Vein endothelial cell (primary cell): ENCODE measurements at places on chromosomes 6 and 20. TPM values are rescaled to one million over a fixed set of nuclear protein-coding genes. Genes with fewer than 3 reads are reported as not detected.

Gene SLC44A4
- total RNA-seq, result under 0.01 and 0.29 TPM in 2 replicates

Gene HLA-DMA
- total RNA-seq, result 0.48 and 2.0 TPM in 2 replicates

Gene TRAPPC3L
- 0.33 TPM in 1 of 2 replicates, not detected in the other for total RNA-seq

Gene C20orf202
- total RNA-seq, result 0.33 TPM in 1 of 2 replicates, not detected in the other

Gene HMGCLL1
- total RNA-seq, result not detected in 2 replicates

Gene GPSM3
- total RNA-seq, result 9.8 and 18.0 TPM in 2 replicates

Gene RAB44
- total RNA-seq, result under 0.01 TPM in 1 of 2 replicates, not detected in the other

Gene PRR18
- total RNA-seq, result not detected in 2 replicates

Gene TCP11
- total RNA-seq, result 0.33 TPM in 1 of 2 replicates, not detected in the other

Gene TMEM217
- 15.4 and 19.7 TPM in 2 replicates for total RNA-seq

Gene SLC32A1
- not detected in 2 replicates for total RNA-seq

Gene ULBP1
- total RNA-seq, result 0.57 and 0.65 TPM in 2 replicates

Gene RFX6
- not detected in 2 replicates for total RNA-seq

Gene APOBEC2
- total RNA-seq, result not detected in 2 replicates

Gene RBM24
- total RNA-seq, result 1.3 and 4.0 TPM in 2 replicates

Gene RIN2
- 111 and 159 TPM in 2 replicates for total RNA-seq

Gene GATA5
- total RNA-seq, result not detected in 2 replicates

Gene SPATS1
- total RNA-seq, result not detected in 2 replicates

Gene TOMM6
- total RNA-seq, result 96.0 and 123 TPM in 2 replicates

Gene ZBP1
- not detected in 2 replicates for total RNA-seq

Gene C6orf132
- 0.38 and 0.65 TPM in 2 replicates for total RNA-seq

Gene ARMC2
- total RNA-seq, result 0.96 and 2.9 TPM in 2 replicates

Gene MAPK13
- total RNA-seq, result 3.3 and 4.9 TPM in 2 replicates

Gene DSE
- total RNA-seq, result 20.3 and 24.3 TPM in 2 replicates

Gene MANEA
- total RNA-seq, result 13.1 TPM in 2 replicates

Gene FNDC11
- 1.3 and 1.8 TPM in 2 replicates for total RNA-seq

Gene EPPIN
- total RNA-seq, result not detected in 2 replicates

Gene UBD
- 3.9 and 7.5 TPM in 2 replicates for total RNA-seq

Gene C6orf163
- total RNA-seq, result 2.9 and 3.8 TPM in 2 replicates

Gene JAG1
- total RNA-seq, result 118 and 205 TPM in 2 replicates

Gene VGLL2
- not detected in 2 replicates for total RNA-seq

Gene MAK
- total RNA-seq, result under 0.01 TPM in 2 replicates

Gene FRK
- total RNA-seq, result under 0.01 and 0.10 TPM in 2 replicates

Gene ZNF217
- total RNA-seq, result 19.3 and 24.1 TPM in 2 replicates

Gene TRIM31
- total RNA-seq, result not detected in 2 replicates

Gene ECT2L
- not detected in 2 replicates for total RNA-seq
